Camera-type eye (tissue), 1 donor: ENCODE measurements at places on chromosomes 11 and 22. TPM values are rescaled to one million over a fixed set of nuclear protein-coding genes. Genes with fewer than 3 reads are reported as not detected.

Gene POU2AF3
- total RNA-seq = 0.99 TPM

Gene PCSK7
- total RNA-seq = 52.1 TPM

Gene SMIM38
- 2.0 TPM for total RNA-seq

Gene MIAT
- total RNA-seq = 180 TPM

Gene TSKU
- total RNA-seq = 31.2 TPM

Gene BCL2L13
- 109 TPM for total RNA-seq

Gene SLC22A9
- not detected for total RNA-seq

Gene APOA5
- not detected for total RNA-seq

Gene TRIM48
- total RNA-seq = not detected

Gene UCP2
- total RNA-seq = 47.4 TPM

Gene CNTF
- 1.8 TPM for total RNA-seq

Gene DNAJB7
- not detected for total RNA-seq

Gene DGCR6
- 7.1 TPM for total RNA-seq

Gene SIAE
- 7.4 TPM for total RNA-seq

Gene RFPL2
- not detected for total RNA-seq

Gene C11orf91
- not detected for total RNA-seq

Gene ANGPTL5
- 0.93 TPM for total RNA-seq

Gene OR52A5
- not detected for total RNA-seq

Gene AMPD3
- 10.1 TPM for total RNA-seq

Gene CALCA
- not detected for total RNA-seq

Gene MRGPRE
- total RNA-seq = 0.44 TPM

Gene RAG1
- total RNA-seq = 0.93 TPM

Gene TRIM51
- total RNA-seq = not detected

Gene LRRC74B
- total RNA-seq = not detected

Gene POTEH
- not detected for total RNA-seq

Gene IL17REL
- total RNA-seq = 0.55 TPM

Gene EIF3M
- 318 TPM for total RNA-seq

Gene NELL1
- total RNA-seq = 14.2 TPM

Gene HEPHL1
- not detected for total RNA-seq

Gene SMC1B
- 0.11 TPM for total RNA-seq

Gene BTG4
- total RNA-seq = not detected

Gene OR8D1
- not detected for total RNA-seq

Gene ABTB2
- 17.5 TPM for total RNA-seq

Gene OR51B2
- 0.44 TPM for total RNA-seq

Gene SIRT3
- 26.3 TPM for total RNA-seq

Gene ASCL2
- total RNA-seq = 0.82 TPM

Gene SCGB1D2
- not detected for total RNA-seq

Gene CSF2RB
- 2.9 TPM for total RNA-seq

Gene WNT11
- 6.9 TPM for total RNA-seq

Gene NRIP3
- 8.1 TPM for total RNA-seq

Gene TBX1
- 2.2 TPM for total RNA-seq

Gene OR2AG2
- 0.16 TPM for total RNA-seq

Gene CCDC179
- total RNA-seq = not detected

Gene GPHA2
- not detected for total RNA-seq

Gene C1QTNF6
- total RNA-seq = 18.4 TPM

Gene NNMT
- 2.1 TPM for total RNA-seq

Gene SAA4
- total RNA-seq = not detected

Gene TUB
- total RNA-seq = 80.9 TPM

Gene PRR5L
- 31.0 TPM for total RNA-seq

Gene ESRRA
- 17.5 TPM for total RNA-seq

Gene LSP1
- total RNA-seq = 29.1 TPM
